ENCODE measurements at places on chromosomes 6 and 20. TPM values are rescaled to one million over a fixed set of nuclear protein-coding genes. Genes with fewer than 3 reads are reported as not detected.

CDSN gene
- not detected for total RNA-seq

MPIG6B gene
- total RNA-seq, result not detected

FAM83B gene
- total RNA-seq, result under 0.01 TPM

HMGCLL1 gene
- not detected for total RNA-seq

DNA sequence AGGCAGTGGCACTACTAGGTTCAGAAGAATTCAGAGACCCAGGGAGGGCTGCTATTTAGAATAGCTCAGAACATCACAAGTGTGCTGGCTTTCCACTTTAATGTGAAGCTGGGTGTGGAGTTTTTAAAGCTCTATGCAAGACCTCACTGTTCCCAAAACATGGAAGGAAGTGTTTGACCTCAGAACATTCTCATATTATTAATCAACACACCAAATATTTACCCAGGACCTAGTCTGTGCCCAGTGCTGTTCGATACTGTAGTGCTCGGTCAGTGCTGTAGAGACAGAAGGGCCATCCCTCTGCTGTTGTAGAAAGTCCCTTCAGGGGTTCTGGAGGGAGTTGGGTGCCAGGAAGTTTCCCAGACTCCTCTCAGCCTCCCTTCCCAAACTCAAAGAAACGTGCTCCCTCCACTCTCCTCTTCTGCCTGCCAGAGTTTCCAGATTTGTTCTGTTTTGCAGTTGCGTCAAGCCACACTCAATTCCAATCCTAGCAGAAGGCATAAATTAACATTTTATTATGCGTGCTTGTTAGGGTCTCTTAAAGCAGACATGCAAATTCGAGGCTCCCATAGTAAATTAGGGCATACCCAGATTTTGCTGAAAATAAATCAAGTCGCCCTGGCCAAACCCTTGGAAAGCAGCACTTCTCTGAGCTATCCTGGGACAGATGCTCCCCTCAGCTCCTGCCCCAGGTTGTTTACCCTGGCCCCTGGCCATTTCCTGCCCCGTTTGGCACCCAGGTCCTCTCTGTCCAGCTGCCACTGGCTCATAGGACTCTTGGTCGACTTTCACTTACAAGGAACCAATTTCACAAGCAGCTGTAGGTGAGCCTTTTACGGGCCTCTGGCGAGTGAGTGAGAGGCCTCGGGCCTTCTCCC is 248.6 kb downstream of the HIVEP2 start:
- no peak overlapping the region for H3K27ac ChIP-seq
- no peaks in the 10 kb centered on the region for H3K36me3 ChIP-seq
- DNase-seq, result no peak
- H3K27me3 ChIP-seq, result no peaks in the 10 kb centered on the region
- peaks cover 3% of the 10 kb centered on the region for H3K4me1 ChIP-seq

Data from IMR-90 (cell line).